ENCODE measurements at places on chromosomes 4 and X.
A peak's percentile ranks its signal among the peaks of the same experiment; 100 is the strongest.

- DNase-seq = no peak
These were observed 42.1 kb downstream of the HMX1 start for GRCh38 chr4:8829584-8829983.

GRCh38 chrX:106949366-106949765, 29.2 kb downstream of the CLDN2 start:
- DNase-seq = no peak

- no peak for DNase-seq
These were observed 25.2 kb downstream of the NAT8L start for GRCh38 chr4:2084316-2084715.

DNA sequence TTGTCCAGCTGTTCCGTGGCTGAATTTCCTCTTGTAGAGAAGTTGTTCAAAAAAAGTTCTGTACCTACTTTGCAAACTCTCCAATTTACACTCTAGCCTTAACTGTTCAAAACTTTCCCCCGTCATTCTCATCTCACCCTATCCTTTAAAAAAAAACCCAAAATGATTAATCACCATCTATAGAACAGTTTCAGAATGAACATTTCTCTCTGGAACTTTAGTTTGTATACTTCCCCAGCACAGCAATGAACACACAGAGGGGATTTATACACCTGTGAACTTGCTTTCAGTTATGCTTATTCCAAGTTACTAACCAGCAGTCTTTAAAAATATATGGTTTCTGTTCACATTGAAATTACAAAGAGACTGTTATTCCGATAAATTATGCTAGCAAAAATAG, 1.2 kb downstream of the GEMIN8 start:
- DNase-seq = no peak

DNA sequence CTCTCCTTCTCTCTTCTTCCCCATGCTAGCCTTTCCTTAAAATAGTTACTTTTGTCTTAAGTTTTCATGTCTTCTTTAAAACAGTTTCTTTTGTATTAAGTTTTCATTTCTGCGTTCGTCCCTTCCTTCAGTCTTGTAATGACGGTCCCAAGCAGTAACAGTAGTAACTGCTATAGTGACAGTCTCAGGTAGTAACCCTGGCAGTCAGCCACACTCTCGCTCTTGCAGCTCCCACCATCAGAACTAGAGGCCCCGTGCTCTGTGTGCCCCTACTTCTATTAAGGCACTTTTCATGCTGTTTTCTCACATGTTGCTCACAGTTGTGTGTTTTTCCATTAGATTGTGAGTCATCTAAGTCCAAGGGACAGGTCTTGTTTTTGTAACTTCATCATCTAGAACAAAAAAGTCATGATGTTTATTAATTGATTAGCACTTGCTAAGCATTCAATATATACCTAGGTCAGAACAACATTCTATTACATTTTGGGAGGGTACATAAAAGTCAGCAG, 49.3 kb downstream of the C4orf33 start:
- no peak for DNase-seq

DNA sequence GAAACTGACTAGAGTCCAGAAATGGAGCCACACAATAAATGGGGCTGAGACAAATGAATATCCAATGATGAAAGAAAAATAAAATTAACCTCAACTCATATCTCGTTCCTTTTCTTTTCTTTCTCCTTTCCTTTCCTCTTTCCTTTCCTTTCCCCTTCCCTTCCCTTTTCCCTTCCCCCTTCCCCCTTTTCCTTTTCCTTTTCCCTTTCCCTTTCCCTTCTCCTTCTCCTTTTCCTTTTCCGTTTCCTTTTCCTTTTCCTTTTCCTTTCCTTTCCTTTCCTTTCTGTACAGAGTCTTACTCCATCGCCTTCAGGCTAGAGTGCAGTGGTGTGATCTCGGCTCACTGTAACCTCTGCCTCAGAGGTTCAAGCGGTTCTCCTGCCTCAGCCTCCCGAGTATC, 146.3 kb downstream of the RTL9 start:
- DNase-seq = no peak

- DNase-seq = no peak
These were observed 51.9 kb downstream of the ARX start for GRCh38 chrX:24963823-24964222.

GRCh38 chr4:138915756-138916155, 99.8 kb upstream of the NOCT start:
- DNase-seq = no peak

DNA sequence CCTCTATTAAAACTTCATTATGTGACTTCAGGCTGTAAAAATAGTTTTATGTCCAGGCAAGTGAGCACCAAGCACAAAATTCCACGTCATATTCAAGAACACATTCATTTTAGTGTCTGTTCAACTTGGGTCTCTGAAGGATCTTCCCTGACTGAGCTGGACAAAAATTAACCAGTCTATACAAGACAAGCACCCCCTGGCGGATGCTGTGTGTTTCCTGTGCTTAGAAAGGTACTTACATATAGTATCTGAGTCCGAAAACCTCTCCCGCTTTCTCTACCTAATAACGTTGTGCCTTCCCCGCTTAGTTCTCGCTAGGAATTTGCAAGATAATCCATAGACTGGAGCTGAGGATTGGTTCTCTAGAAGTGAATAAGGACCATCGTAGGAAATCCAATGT, 2214.5 kb upstream of the TENM3 start:
- DNase-seq = peak; percentile 28

DNA sequence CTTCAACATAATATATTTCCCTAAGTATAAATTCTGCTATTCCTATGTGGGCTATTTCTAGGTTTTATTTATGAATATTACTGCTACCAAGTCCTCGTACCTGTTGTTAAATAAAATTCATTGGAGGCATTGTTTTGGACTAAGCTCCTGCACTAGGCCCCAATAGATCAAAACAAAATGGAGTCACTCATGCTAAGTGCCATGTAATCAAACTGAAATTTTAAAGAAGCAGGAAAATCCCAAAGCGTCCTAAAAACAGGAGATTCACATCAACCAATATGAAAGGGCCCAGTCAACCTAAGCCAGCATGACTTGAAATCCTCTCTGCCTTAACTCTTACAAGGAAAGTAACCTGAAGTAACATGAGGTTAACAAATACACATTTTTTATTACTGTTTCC, 743.2 kb downstream of the TRAM1L1 start:
- DNase-seq = no peak

- no peak for DNase-seq
These were observed 200.2 kb downstream of the HS3ST1 start for GRCh38 chr4:11228530-11228929.

- DNase-seq = no peak
These were observed 83.3 kb downstream of the CLDN34 start for GRCh38 chrX:10050481-10050880.

GRCh38 chr4:80610199-80610598, 274.7 kb downstream of the CFAP299 start:
- no peak for DNase-seq

- no peak for DNase-seq
These were observed 432.8 kb upstream of the LCORL start for GRCh38 chr4:18454349-18454748.

- peak; percentile 9 for DNase-seq
These were observed 28.1 kb downstream of the BEX3 start for GRCh38 chrX:103404231-103405008.

GRCh38 chr4:11821772-11822430, 393.2 kb upstream of the HS3ST1 start:
- no peak for DNase-seq

Data from amniotic stem cell (primary cell).